Stimulated activated CD4-positive, alpha-beta T cell treated with anti-CD3 and anti-CD28 coated beads, Interleukin-1b, Interleukin-23, amount 100 ng/mL, for 1 hour (primary cell): ENCODE measurements at places on chromosomes 16 and 17.

DNA sequence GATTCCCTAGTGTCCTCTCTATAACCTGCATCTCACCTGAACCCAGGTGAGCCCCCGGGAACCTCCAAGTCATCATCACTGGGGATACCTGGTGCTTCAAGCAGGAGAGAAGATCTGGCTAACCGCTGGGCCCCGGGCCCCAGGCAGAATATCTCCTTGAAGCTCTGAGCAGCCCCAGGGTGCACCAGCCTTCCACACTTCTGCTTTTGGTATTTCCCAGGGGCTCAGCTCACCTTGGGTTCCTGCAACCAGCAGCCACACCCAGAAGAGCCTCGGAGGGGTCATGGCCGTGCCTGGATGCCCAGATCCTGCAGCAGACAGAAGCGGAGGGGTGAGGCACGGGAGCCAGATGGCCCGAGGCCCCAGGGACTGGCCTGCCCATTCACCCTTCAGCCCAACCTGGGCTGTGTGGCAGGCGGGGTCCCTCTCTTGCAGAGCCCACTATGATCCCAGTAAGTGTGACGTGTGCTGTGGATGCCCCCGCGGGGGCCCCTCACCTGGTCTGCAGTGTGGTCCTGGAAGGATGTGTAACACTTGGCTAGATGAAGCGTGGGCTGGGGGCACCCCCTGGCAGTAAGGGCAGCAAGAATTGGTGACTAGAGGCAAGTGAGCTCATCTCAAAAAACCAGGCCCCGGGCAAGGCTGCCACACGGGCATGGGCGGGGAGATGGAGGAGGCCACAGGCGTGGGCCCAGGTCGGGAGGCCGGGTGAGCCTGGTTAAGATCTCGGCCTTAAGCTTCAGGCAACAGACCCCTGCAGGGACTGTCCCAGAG lies 2.6 kb downstream of the LGALS3BP start:
- no peak for DNase-seq

GRCh38 chr17:8018436-8018835 lies 16.0 kb downstream of the GUCY2D start:
- DNase-seq, result no peak

GRCh38 chr17:76442341-76443338 lies 10.3 kb downstream of the UBE2O start:
- DNase-seq, result no peak

- no peak for DNase-seq
Observed at GRCh38 chr16:81817789-81818567, 38.9 kb downstream of the PLCG2 start.

GRCh38 chr17:32285746-32286517 lies 20.3 kb downstream of the RHBDL3 start:
- DNase-seq, result no peak

DNA sequence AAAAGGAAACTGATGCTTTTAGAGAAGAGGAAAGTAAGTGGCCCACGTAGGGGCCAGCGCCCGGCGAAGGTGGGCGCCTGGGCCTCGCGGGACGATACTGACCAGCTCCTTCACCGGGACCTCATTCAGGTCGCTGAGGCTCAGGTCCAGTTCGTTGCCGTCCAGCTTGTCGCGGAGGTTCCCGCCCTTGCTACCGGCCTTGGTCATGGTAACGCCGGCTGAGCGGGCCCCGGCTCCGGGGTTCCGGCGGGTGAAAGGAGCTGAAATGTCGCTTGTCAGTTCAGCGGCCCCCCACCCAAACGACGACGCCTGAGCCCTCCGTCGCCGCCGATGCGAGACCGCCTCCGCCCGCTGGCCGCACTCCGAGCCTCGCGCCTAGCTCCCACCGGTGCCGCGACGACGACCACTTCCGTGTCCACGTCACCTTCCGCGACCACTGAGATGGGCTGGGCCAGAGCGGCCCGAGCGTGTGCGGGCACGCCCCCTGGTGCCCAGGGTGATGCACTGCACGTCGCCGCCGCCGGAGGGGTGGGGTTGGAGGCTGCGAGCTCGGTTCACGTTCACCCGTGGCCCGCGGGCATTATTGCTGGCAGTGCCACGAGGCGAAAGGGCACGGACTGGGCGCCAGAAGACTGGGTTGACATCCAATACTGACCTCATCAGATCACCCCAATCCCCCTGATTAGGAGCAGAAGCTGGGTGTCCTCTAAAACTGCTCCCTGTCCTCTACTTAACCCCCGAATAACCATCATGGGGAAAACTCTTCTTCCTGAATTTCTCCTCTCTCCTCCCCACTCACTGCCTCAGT lies at the start of gene LRRC59:
LRRC59 (minus strand) TSS at position 413 of the 808 bp plus-strand sequence; CDS start at position 207, 206 bp downstream.
- DNase-seq, result peak; percentile 89

DNA sequence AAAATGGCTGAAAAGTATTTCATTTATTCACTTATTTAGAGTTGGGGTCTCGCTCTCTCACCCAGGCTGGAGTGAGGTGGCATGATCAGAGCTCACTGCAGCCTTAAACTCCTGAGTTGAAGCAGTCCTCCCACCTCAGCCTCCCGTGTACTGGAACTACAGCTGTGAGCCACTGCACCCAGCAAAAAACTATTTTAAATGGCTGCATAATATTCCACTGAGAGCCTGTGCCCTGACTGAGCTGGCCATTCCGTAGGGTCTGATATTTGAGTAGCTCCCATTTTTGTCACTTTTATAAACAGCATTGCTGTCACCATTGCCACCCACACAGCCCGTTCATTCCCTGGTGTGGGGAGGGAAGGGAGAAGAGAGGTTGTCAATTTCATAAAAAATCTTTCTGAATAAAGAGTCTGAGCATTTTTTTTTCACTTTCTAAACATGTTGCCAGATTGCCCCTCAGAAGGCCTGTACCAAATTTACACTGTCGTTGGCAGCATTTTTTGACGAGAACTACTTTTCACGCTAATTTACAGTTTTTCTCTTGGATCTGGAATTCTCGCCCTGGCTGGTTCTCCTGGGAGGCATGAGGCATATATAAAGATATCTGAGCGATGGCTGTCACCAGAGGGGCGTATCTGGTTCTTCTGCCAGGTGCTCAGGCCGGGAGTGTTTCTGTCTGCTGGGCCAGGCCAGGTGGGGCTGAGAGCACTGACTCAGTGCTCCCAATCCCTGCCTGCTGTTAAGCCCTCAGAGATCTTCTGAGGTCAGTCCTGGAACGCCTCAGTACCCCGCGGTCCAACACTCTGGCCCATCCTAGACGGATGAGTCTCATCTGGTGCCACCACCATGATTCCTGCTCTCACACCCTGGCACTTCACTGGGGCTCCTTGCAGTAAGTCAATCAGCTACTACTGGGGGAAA lies 7.2 kb upstream of the KIFC3 start:
- DNase-seq, result no peak

GRCh38 chr16:56847173-56847910 lies 17.7 kb upstream of the SLC12A3 start:
- DNase-seq, result no peak

- DNase-seq, result no peak
Observed at GRCh38 chr16:84765616-84766580, 53.9 kb upstream of the CRISPLD2 start.

DNA sequence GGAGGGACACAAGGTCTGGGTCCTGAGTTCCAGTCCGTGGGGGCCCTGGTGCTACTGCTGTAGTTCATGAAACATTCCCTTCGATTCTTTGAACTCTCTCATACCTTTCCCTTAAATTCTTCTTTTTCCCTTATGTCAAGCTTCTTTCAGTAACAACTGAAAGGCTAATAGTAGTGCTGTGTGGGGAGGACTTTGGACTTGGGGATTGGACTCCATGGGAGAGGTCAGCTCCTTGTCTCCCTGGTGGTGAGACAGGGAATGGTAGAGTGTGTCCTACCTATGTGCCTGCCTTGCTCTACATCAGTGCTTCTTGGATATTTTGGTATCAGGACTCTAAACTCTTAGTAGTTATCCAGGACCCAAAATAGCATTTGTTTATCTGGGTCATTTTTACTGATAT lies 628.1 kb downstream of the WWOX start:
- no peak for DNase-seq

GRCh38 chr17:57468932-57469775 lies 212.8 kb downstream of the MSI2 start:
- no peak for DNase-seq

- no peak for DNase-seq
Observed at GRCh38 chr17:2084766-2085647, 30.1 kb downstream of the HIC1 start.

- no peak for DNase-seq
Observed at GRCh38 chr16:76483307-76483909, 206.2 kb downstream of the CNTNAP4 start.

DNA sequence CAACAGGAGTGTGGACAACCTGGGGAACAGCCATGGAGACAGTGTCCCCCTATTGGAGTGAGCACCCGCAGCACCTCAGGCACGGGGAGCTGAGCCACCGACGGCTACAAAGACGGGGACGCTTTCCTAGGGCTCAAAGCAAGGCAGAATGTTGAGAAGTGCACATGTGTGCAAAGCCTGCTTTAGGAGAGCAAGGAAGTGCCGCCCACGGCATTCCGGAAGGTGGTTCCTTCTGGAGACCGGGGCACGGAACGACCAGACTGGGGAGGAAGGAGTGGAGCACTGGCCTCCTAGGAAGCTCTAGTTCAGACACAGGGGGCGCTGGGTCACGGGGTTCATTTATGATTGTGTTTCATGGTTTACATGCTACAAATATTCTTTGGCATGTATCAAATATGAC lies 52.2 kb downstream of the TBC1D16 start:
- no peak for DNase-seq

GRCh38 chr16:23408823-23409298 lies 44.1 kb downstream of the COG7 start:
- no peak for DNase-seq

DNA sequence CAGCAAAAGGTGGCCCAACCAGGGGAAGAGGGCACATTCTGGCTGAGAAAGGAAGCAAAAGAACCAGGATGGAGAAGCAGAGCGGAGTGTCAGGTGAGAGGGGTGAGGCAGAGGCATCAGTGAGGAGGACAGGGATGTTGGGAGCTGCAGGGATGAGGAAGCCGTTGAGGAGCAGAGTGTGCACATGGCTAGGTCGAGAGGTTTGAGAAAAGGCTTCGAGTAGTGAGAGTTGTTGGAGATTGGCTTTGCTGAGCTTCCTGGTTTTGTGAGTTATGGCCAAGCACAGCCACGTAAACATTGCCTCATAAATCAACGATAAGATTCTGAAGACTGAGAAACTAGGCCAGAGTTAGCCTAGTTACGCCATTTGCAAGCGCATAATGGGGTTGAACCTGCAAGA lies 26.9 kb downstream of the DNAH2 start:
- no peak for DNase-seq
